ENCODE measurements at places on chromosomes 3 and 15.

DNA sequence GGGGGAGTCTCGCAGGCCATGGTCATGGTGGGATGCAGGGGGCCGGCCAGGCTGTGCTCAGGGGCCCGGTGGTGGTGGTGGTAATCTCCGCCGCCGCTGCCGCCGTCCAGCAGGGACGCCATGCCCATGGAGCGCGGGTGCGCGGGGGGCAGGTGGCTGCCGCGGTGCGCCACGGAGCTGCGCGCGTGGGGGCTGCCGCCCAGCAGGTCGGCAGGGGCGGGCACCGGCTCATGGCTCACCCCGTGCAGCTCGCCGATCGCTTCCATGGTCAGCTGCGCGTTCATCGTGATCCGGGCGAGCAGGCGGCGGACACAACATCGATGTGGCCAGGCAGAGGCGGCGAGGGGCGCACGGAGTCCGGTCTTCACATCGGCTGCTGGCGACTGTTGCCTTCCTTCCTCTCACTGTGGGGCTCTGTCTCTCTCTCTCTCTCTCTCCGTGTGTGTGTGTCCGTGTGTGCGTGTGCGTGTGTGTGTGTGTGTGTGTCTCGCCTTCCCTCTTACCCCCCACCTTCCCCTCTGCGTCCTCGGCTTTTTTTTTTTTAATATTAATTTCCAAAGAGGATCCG is 451 bp downstream of the ONECUT1 start:
- no peak for DNase-seq

DNA sequence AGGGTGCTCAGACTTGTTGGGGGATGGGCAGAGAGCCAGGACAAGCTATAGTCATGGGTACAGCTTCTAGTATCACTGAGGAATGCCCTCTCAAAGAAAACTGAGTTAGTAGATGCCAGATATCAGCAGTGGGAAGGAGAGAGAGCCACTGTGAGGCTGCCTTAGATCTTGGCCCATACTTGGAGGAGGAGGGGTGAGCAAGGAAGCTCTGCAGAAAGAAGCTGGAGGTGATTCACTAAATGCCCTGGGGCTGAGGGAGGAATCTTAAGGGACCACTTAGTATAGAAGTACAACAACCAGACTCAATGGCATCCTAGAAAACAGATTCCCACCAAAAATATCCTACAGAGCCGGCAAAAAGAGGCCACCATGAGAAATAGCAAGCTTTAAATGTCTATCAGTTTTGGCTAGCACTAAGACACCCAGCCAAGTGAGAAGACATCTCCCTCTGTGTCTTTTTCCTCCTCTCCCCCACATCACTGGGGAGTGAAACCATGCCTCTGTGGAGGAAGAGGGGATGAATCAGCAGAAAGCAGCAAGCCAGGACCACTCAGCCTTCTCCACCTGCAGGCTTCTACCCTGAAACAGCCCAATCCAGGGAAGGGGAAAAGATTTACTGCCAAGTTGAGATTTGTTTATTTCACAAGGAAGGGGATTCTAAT is 282.5 kb upstream of the STT3B start:
- DNase-seq, result no peak

GRCh38 chr3:146256851-146257486 is 6.1 kb upstream of the PLSCR4 start:
- no peak for DNase-seq

GRCh38 chr15:48032911-48033310 is 87.9 kb upstream of the SLC24A5 start:
- DNase-seq, result no peak

DNA sequence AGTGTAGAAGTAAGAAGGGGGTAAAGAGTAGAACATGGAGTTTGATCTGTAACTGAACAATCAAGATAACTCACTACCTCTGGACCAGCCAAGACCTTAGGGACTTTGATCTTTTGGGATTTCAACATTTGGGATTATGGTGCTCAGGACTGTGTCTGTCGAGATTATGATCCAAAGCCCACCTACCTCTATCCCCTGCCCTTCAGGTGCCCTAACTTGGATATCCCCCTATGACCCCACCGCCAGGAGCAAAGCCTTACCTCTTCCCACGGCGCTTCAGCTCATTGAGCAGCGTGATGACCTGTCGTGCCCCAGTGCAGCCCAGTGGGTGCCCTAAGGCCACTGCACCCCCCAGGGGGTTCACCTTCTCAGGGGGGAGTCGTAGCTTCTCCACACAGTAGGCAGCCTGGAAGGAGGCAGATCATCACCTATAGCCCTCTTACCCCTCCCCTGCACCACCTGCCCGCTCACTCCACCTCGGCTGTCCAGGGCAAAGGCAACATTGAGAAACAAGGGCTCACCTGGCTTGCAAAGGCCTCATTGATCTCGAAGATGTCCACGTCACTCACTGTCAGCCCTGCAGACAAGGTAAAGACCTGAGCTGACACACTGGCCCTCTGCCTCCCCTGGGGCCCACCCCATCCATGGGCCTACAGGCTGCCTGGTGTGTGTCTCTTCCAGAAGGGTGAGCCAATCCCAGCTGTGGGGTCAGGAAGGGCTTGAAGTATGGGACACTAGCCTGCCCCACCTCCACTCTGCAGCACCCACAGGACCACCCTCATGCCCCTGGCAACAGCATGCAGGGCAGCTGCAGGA is 11.4 kb downstream of the ACAA1 start:
- no peak for DNase-seq

- no peak for DNase-seq
Measured at GRCh38 chr3:126811530-126811929, 107.5 kb downstream of the CHCHD6 start.

- no peak for DNase-seq
Measured at GRCh38 chr3:67635806-67636205, 18.6 kb downstream of the SUCLG2 start.

GRCh38 chr15:41939986-41940385 is 32.4 kb downstream of the EHD4 start:
- no peak for DNase-seq

GRCh38 chr3:156513619-156514018 is 41.3 kb downstream of the SSR3 start:
- DNase-seq, result no peak

- DNase-seq, result no peak
Measured at GRCh38 chr15:95996494-95996893, 334.0 kb upstream of the NR2F2 start.

GRCh38 chr3:4726549-4726948 is 233.4 kb downstream of the ITPR1 start:
- no peak for DNase-seq

DNA sequence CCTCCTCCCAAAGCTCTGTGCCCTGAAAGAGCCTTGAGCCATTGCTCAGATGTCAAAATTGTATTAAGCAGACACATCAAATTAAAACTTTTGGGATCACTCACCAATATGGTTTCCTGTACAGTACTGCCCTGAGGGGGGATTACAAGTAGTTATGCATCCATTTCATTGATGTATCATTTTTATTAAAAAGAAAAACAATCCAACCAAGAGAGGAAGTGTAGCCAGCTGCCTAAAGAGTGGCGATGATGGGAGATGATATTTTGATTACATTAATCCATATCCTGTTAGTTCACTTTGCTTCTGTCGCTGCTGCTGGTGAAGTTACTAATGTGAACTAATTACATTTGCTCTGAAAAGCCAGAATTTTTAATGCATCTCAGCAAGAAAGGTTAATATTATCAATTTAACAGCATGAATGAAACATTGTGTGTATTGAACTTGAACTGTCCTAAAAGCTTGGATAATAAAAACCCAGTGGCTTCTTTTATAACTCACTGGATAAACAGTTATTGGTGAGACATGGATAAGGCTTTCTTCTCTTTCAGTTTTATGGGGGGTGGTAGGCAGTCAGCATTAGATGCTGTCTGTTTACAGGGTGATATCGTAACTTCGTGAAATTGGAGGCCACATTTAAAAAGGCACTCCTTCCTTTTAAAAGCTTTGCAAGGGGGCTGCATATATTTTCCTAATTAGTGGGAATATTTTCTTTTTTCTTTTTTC is 87.7 kb downstream of the IGF1R start:
- no peak for DNase-seq

- no peak for DNase-seq
Measured at GRCh38 chr15:74134387-74135027, 4.1 kb downstream of the ISLR2 start.

- DNase-seq, result no peak
Measured at GRCh38 chr3:134542287-134542958, 56.6 kb downstream of the CEP63 start.

DNA sequence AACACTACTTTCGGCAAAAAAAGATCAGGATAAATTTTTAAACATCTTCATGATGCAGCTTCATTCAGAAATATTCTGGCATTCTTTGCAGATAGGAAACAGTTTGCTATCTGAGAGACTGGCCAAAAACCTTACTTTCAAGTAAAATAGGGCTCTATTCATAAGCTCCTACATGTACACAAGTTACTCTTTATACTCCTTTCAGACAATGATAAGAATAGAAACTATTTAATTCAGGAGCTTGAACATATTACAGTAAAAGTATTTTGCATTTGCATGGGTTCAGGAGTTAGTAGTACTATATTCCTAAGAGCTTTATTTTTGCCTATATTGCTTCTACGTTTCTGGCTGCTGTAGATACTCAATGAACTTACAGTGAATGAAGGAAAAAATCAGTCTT is 70.5 kb downstream of the PLOD2 start:
- no peak for DNase-seq

DNA sequence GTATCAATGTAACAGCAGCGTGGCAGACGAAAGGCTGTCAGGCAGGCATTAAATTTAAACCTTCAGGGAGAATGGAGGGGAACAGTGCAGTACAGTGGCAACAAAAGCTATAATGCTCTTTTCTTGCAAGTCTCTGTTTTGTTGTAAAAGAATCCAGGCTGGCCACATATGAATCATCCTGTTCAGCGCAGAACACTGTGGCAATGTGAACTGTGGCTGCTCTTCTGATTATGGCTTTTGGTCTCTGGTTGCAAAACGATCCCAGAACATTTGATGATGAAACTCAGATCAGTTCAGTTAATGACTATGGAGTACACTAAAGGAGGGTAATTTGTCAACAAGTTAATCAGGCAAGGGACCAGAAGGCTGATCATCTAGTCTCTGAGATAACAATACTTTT is 219.7 kb upstream of the SGO1 start:
- DNase-seq, result no peak

DNA sequence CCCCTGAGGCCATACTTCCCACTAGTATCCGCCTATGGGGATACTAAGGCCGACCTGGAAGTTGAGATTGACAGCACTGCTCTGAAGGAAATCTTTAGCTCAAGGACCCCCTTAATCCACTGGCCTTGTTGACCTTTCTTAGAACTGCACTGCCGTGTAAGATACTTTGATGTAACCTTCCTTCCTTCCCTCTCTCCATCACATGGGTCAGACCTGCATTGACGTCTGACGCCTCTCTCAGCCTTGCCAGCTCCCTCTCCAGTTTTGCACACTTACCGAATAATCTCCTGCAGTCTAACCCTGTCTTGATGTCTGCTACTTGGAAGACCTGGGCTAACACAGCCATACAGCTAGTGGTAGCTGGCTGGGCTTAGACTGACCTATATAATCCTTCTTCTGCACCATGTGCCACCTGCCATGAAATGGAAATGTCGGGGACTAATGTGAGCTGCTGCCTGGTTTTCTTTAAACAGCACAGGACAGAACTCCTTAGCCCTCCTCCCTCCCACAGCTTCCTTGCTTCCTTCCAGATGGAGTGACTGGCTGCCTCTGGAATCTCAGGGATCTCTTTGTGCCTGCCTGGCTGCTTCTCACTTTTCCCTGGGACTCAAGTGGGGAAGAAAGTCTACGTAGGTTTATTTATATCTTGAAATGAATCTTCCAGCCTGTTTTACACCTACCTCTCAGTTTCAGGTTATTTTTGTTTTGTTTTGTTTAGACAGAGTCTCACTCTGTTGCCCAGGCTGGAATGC is 39.2 kb upstream of the HERC1 start:
- no peak for DNase-seq

GRCh38 chr3:73801444-73801843 is 176.7 kb upstream of the PDZRN3 start:
- DNase-seq, result no peak

- peak; percentile 85 for DNase-seq
Measured at GRCh38 chr15:77070495-77071304, at the start of gene TSPAN3. Gene TSPAN3, minus strand, starts transcription at chr15:77071109. Its CDS starts 155 bp downstream, at chr15:77070954.

- DNase-seq, result no peak
Measured at GRCh38 chr3:160553827-160554226, 11.5 kb downstream of the KPNA4 start.

DNA sequence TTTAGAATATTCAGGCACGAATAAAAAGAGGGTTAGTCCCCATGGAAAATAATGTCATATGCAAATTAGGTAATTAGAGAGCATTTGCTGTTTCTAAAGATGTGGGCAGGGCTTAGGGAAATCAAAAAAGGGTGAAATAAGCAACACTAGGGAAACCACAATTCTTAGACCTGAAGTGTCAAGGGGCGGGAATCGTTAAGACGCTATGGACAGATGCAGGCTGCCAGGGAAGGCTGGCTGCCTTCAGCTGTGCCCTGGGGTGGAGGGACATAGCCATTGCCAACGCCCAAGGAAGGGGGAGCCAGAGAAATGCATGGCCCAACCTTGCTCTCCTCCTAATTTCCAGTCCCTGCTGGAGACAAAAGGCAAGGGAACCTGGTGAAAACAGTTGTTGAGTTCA is 141.7 kb upstream of the PROK2 start:
- DNase-seq, result no peak

GRCh38 chr3:110126065-110126464 is 788.7 kb upstream of the DPPA4 start:
- no peak for DNase-seq
